Body of pancreas (tissue), 4 donors: ENCODE measurements at places on chromosomes 13 and 19. TPM values are rescaled to one million over a fixed set of nuclear protein-coding genes. Genes with fewer than 3 reads are reported as not detected.

Gene OSCAR
- total RNA-seq, result 2.3 TPM

Gene APOC4
- total RNA-seq, result not detected

Gene SWSAP1
- total RNA-seq, result 0.78 TPM

Gene EDNRB
- 28.7 TPM for total RNA-seq

Gene CYP2A6
- total RNA-seq, result not detected

Gene C19orf85
- total RNA-seq, result not detected

Gene PRODH2
- total RNA-seq, result 3.9 TPM

DNA sequence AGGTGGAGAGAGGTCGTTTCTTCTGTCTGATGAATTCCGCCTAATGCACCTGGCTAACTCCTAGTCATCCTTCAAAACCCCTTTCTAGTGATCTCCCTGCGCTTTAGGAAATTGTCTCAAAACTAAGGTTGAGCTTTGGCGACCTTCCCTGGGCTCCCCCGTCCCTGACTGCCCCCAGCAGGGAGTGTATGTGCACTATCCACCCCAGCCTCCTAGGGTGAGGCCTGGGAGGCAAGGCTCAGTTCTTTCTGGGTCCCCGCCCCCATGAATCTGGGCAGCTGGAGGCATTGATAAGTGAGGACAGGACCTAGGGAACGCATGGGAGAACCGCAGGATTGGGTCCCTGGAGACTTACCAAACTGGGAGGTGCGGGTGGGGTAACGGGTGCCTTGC lies 378 bp downstream of the TLE6 start:
- H3K4me1 ChIP-seq, result peaks cover 37% of the 10 kb centered on the region
- H3K27me3 ChIP-seq, result no peaks in the 10 kb centered on the region
- DNase-seq, result peak; percentile 68
- no peak overlapping the region for H3K4me3 ChIP-seq
- peak overlapping the region; percentile 72 for H3K27ac ChIP-seq

GRCh38 chr19:41930926-41931592 lies 2.8 kb upstream of the ERFL start:
- H3K4me1 ChIP-seq, result peaks cover 29% of the 10 kb centered on the region
- H3K27ac ChIP-seq, result no peak overlapping the region
- no peak overlapping the region for H3K4me3 ChIP-seq
- H3K27me3 ChIP-seq, result no peaks in the 10 kb centered on the region

DNA sequence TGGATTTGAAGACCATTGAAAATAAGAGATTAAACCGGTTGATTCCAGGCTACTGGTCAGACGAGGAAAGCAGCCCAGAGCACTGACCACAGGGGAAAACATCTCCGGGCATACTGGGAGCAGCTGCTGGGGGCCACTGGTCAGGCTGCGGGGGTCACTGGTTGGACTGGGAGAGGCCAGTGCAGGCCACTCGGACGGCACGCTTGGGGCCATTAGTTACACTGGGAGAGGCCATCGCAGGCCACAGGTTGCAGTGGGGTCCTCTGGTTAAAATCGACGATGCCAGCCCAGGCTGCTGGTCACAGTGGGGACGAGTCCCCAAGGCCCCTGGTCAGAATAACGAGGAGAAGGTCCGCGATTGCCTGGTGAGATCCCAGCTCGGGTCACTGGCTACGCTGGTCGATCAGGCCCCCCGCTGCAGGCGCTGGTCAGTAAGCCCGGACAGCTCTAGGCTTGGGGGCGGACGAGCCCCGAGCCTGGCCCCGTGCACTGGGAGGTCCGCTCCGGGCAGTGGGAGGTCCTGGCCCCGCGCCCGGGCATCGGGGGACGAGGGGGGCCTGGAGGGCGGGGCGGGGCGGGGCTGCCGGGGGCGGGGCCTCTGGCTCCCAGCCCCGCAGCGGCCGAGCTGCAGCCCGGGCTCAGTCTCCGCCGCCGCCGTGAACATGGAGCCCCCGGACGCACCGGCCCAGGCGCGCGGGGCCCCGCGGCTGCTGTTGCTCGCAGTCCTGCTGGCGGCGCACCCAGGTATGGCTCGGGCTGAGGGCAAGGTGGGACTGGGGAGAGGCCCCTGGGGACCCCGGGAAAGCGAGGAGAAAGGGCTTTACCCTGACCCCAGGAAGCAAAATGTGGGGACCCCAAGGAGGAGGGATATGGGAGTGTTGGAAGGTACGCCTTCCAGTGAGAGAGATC lies at the start of gene BCAM:
BCAM (plus strand) TSS at position 641 of the 909 bp plus-strand sequence; CDS start at position 663, 22 bp downstream.
- H3K27me3 ChIP-seq, result no peaks in the 10 kb centered on the region
- H3K36me3 ChIP-seq, result no peaks in the 10 kb centered on the region
- peaks cover 32% of the 10 kb centered on the region for H3K4me1 ChIP-seq
- H3K27ac ChIP-seq, result peak within 1 kb of the TSS; percentile 84

DNA sequence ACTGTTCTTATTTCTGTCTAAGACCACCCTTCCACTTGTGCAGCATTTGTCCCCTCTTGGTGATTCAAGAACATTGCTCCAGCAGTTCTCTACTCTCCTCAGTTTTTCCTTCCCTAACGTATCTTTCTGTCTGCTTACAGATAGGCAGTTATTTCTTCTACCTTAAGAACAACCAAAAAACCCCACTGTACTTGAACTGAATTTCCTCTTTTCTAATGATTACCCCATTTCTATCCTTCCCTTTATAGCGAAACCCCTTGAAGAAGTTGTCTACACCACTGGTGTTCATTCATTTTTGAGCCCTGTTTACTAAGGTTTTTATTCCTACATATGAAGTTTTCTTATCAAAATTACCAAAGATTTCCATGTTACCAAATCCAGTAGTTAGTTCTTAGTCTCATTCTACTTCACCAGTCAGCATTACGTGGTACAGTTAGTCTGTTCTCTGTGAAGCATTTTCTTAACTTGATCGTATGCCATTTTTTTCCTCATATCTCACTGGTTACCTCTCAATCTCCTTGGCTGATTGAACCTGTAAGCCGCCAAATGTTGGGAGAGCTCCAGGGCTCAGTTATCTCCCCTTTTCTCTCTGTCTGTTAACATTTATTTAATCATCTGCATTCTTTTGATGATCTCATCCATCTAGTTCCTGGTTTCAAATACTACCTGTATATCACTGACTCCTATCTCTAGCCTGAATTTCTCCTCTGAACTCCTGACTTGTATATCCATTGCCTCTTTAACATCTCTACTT lies 9.0 kb downstream of the LSM14A start:
- DNase-seq, result no peak
- no peaks in the 10 kb centered on the region for H3K27me3 ChIP-seq
- H3K4me3 ChIP-seq, result no peak overlapping the region
- no peaks in the 10 kb centered on the region for H3K36me3 ChIP-seq
- peaks cover 93% of the 10 kb centered on the region for H3K4me1 ChIP-seq

DNA sequence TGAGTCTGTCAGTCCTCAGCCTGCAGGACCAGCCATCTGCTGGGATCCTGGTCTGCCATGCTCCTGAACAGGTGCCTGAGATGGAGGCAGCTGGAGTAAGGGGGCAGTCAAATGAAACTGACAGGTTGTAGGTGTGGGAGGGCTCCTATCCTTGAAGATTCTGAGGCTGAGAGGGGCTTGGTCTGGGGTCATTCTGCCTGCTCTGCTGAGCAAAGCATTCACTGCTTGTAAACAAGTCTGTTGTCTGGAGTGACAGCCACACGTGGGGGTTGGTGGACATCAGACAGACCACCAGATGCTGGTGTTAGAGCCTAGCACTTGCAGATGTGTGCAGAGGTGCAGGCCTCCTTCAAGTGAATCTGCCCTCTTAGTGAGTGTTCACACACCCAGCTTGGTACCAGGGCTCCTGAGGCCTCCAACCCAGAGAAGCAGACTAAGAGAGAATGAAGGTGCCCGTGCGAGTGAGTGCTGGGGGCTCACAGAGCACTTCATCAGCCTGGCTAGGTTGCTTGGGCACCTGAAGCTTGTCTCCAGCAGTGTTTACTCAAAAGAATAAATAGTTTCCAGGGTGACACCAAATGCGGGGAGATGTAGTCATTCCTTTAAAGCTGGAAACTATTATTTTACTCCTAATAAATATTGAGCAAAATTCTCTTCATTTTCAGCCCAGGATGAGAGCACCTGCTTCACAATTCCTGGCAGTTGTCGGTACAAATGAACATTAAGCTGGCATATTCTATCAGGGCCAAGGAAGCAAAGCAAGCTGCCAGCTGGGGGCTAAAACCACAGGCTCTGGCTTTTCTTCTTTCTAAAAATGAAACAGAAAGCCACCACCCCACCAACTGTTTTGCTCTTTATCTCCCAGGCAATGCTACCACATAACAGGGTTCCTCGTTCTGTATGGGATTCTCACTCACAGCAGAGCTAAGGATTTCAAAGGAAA lies 82.3 kb downstream of the RNASEH2B start:
- H3K4me3 ChIP-seq, result no peak overlapping the region
- no peaks in the 10 kb centered on the region for H3K36me3 ChIP-seq
- DNase-seq, result no peak
- H3K27me3 ChIP-seq, result no peaks in the 10 kb centered on the region
- no peak overlapping the region for H3K27ac ChIP-seq

DNA sequence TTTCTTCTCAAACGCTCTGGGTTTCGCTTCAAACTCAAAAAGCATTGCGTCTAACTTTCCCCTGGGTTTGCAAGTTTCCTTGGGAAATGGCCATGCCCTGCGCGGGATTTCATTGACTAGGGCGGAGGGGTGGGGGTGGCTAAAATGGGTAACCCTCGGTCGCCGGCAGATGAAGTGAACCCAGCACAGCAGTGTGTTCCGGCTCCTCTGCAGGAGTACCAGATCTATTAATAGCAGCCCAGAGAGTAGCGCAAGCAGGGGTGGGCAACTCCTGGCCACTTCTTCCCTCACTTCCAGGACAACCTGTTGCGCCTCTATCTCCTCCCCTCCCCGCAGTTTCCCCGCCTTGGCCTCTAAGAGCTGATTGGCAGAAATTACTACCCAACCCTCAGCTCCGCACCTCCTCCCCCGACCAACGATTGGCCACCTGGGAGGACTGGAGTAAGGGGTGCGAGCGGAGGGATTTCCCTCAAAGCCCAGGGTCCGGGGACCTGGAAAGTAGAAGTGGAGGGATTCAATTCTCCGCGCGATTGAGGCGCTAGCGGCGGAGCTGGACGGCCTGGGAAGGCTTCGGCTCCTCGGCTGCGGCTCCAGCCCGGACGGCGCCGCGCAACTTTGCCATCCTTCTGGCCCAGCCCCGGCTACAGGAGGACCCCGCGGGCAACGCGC lies at the start of gene FREM2:
FREM2 (plus strand) TSS at position 501 of the 669 bp plus-strand sequence. CDS start 268 bp downstream, outside the sequence.
- peaks cover 25% of the 10 kb centered on the region for H3K4me1 ChIP-seq
- H3K4me3 ChIP-seq, result peak within 1 kb of the TSS; percentile 30
- H3K36me3 ChIP-seq, result no peaks in the 10 kb centered on the region
- DNase-seq, result peak; percentile 69
- peak within 1 kb of the TSS; percentile 73 for H3K27ac ChIP-seq
- peaks cover 4% of the 10 kb centered on the region for H3K27me3 ChIP-seq

GRCh38 chr19:8630796-8631424 lies 477 bp downstream of the NFILZ start:
- no peak for DNase-seq
- peaks cover 8% of the 10 kb centered on the region for H3K4me1 ChIP-seq
- peak overlapping the region; percentile 87 for H3K27ac ChIP-seq
- H3K27me3 ChIP-seq, result no peaks in the 10 kb centered on the region
- H3K4me3 ChIP-seq, result no peak overlapping the region

- peaks cover 10% of the 10 kb centered on the region for H3K4me1 ChIP-seq
- peak; percentile 44 for DNase-seq
- H3K36me3 ChIP-seq, result peaks cover 12% of the 10 kb centered on the region
- H3K27ac ChIP-seq, result no peak overlapping the region
Measured at GRCh38 chr13:98456413-98456845, 120.5 kb downstream of the STK24 start.

- no peaks in the 10 kb centered on the region for H3K27me3 ChIP-seq
- no peaks in the 10 kb centered on the region for H3K36me3 ChIP-seq
- H3K4me1 ChIP-seq, result peaks cover 35% of the 10 kb centered on the region
- H3K27ac ChIP-seq, result no peak overlapping the region
Measured at GRCh38 chr19:1062387-1063029, 4.5 kb upstream of the ARHGAP45 start.

DNA sequence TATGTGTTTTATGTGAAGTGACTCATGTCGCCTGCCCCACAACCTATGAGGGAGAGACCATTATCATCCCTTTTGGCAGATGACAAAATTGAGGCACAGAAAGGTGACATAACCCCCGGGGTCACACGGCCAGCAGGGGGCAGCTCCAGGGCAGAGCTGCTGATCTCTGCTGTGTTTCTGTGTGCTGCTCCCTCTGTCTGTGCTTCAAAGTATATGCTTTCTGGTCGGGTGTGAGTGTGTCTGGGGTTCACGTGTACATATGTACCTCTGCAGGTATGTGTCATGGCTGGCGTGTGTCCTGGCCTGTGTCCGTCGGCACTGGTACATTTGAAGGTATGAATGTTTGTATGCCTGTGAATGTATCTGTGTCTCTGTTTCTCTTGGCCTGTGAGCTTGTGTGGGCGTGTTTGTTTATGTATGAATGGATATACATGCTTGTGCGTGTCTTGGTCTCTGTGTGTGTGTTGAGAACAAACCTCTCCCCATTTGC lies 7.1 kb downstream of the LIPE start:
- no peak overlapping the region for H3K27ac ChIP-seq
- peaks cover 37% of the 10 kb centered on the region for H3K4me1 ChIP-seq
- no peak overlapping the region for H3K4me3 ChIP-seq
- H3K36me3 ChIP-seq, result no peaks in the 10 kb centered on the region

DNA sequence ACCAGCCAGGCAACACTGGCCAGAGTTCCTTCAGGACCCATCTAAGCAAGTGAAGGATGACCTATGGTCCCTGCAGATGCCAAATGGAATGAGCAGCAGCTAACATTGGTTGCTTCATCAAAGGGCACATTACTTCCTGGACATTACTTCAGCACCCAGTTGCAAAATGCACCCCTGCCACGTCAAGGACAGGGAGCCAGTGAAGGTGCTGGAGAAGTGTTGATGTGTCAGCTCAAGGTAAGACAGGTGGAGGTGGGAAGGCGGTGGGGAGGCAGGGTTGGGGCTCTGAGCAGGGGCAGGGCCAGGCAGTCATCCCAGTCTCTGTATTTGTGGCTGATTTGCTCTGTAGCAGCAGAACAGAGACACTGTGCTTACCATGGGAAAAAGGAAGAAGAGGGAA lies 14.6 kb downstream of the CSNK1A1L start:
- H3K27ac ChIP-seq, result no peak overlapping the region
- H3K36me3 ChIP-seq, result no peaks in the 10 kb centered on the region
- no peak overlapping the region for H3K4me3 ChIP-seq
- no peaks in the 10 kb centered on the region for H3K27me3 ChIP-seq
- no peaks in the 10 kb centered on the region for H3K4me1 ChIP-seq
- DNase-seq, result no peak

DNA sequence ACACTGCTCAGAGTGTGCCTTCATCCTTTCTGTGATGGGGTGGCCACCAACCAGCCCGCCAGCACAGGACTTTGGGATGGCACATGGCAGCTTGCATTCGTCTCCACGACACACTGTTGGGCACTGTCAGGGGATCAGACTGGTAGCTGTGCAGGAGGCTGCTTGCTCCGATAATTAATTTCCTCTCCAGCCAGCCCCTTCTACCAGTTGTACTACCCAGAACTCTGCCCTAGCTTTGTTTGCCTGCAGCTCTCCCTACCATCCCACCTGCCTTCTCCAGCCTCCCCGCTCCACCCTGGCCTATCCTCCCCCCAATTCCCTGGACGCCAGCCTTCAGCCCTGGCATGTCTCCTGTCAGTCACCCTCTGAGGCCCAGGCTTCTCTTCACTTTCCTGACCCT lies 228.3 kb downstream of the TSHZ3 start:
- H3K27ac ChIP-seq, result no peak overlapping the region
- no peaks in the 10 kb centered on the region for H3K27me3 ChIP-seq
- H3K4me1 ChIP-seq, result no peaks in the 10 kb centered on the region
- DNase-seq, result no peak
- H3K4me3 ChIP-seq, result no peak overlapping the region
- H3K36me3 ChIP-seq, result no peaks in the 10 kb centered on the region

GRCh38 chr19:16185768-16186123 lies 536 bp downstream of the FAM32A start:
- DNase-seq, result peak; percentile 30
- peak overlapping the region; percentile 65 for H3K4me3 ChIP-seq
- no peaks in the 10 kb centered on the region for H3K36me3 ChIP-seq
- H3K27ac ChIP-seq, result peak overlapping the region; percentile 51
- H3K4me1 ChIP-seq, result peaks cover 29% of the 10 kb centered on the region
